ENCODE measurements at places on chromosomes 7 and 10.

GRCh38 chr7:91355695-91356435 is 91.6 kb downstream of the FZD1 start:
- no peak for DNase-seq

GRCh38 chr10:95297402-95297801 is 6.6 kb upstream of the PDLIM1 start:
- DNase-seq: no peak

GRCh38 chr10:17208476-17208875 is 7.0 kb upstream of the TRDMT1 start:
- no peak for DNase-seq

- no peak for DNase-seq
These were observed 865.9 kb downstream of the CNTNAP2 start for GRCh38 chr7:146982482-146982881.

GRCh38 chr10:95832216-95833041 is 75.3 kb upstream of the CC2D2B start:
- no peak for DNase-seq

- no peak for DNase-seq
These were observed 187.0 kb upstream of the SLC26A5 start for GRCh38 chr7:103632972-103633371.

DNA sequence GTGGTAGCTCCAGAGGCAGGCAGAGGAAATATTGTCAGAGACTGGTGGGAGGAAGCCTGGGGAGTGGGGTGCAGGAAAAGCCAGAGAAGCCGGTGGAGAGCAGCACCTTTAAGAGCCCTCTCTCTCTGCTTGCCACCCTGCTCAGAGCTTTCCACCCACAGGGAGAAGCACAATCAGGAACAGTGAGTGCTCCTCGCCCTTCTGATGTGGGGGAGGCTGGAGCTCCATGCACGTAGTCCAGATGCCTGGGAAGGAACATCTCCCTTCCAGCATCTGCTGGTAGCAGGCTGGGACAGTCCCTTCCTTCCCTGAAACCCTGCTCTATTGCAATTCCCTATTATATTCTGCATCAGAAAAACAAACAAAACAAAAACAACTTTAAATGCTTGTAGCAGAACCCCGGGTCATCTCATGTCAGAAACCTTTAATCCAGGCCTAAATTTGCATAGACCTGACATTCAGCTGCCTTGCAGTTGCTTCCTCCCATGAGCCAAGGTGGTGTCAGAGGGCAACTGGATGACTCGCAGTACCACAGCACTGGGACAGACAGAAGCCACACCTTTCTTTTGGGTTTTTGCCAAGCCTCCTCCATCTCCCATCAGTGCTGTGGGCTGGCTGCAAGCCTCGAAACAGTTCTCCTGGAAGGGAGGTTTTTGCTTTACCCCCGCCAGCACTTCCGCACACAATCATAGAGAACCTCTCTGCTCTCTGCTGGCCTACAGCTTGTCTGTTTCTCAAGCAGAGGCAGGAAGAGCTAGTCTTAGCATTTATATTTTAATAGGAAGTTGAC is 13.1 kb downstream of the AVPI1 start:
- DNase-seq: no peak

GRCh38 chr7:95723583-95724180 is 48.7 kb upstream of the DYNC1I1 start:
- no peak for DNase-seq

GRCh38 chr7:112995059-112995824 is 91.4 kb downstream of the GPR85 start:
- no peak for DNase-seq

- DNase-seq: no peak
These were observed 226.5 kb upstream of the PITRM1 start for GRCh38 chr10:3398825-3399646.

- DNase-seq: no peak
These were observed 9.2 kb upstream of the SYPL1 start for GRCh38 chr7:106121189-106121810.

GRCh38 chr7:27115221-27116026 is 12.9 kb upstream of the HOXA2 start:
- DNase-seq: no peak

DNA sequence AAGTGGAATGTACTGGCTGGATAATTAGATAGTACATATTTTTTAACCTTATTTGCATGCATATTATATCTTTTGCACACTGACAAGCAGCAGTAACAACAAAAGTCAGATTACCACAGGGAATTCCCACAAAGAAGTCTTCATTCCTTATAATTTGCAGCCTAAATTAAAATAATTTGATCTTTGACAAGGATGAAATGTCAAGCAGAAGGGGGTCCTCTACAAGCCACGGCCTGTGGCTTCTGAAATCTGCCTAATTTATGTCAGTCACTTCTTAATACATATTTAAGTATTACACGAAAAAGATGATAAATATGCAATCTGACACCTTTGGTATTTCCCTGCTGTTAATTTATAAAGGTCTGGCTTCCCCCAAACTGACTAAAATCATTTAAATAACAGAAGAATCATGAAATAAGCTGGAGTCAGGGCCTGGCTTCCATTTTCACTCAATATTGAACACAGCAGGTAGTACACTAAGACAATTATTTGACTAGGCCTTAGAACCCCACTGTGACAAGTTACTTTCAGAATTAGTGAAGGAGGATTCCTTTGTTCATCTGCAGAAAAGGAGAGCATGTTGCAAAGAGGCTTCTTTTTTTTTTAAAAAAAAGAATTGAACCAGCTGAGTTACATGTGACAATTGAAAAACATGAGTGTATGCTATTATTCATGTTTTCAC is 351.1 kb upstream of the ETV1 start:
- no peak for DNase-seq

DNA sequence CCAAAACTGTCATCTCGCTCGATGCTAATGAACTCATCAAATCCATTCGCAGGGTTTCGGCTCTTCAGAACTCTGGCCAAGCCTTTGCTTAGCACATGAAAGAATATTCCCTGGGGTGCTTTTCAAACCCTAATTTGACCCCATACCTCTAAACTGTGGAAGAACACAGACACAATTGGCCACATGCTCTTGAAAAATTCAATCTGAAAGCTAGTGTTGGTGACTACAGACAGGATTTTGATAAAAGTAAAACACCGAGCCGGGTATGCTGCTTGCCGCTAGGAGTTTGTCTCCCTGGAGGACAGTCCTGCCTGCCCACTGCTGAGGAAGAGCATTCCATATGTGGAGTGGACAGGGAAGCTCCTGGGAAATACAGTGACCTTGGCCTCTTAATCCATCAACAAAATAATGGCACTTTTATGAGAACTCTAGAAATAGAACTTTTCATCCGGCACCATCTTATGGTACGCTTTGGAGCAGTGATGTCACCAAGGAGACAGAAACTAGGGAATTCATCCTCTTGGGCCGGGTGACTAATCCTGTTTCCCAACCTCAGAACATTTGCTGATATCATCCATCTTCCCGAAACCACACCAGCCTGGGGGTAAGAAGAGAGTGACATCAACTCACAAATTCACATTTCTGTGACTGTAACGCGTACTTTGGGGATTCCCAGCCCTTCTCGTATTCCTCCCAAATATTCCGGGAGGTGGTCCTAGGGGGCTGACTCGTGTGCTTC is 34.2 kb downstream of the MTURN start:
- no peak for DNase-seq

- DNase-seq: no peak
These were observed 220.4 kb downstream of the TMEM178B start for GRCh38 chr7:141294143-141294829.

DNA sequence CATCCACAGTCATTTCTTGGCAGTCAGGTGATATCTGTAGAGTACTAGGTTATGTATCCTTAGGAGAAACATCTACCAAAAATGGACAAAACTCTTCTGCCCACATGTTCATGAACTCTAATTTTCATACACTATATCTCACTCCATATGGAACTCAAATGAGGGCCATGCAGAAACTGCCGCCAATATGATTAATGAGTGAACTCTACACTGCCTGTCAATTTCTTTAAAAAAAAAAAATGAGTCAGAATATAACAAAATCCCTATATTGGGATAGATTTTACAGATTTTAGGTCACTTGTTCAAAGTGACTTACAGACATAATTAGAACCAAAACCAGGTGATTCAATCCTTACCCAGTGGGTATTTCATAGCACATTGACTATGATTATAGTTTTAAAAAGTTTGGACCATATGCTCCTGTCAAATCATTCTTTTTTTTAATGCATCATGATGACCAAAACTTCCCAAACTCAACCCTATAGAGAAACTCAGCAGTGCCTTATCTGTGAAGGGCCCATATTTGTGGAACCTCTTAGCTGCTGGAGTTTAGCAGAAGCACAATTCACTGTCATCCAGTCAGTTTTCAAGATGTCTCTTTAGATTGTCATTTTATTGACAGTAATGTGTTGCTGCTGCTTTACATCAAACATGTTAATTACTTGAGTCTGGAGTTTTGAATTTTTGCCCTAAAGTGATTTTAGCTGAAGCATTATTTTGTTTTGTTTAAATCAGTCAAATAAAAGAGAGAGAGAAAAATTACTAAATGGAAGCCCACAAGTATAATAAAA is 11.1 kb downstream of the LRRN3 start:
- DNase-seq: no peak

- DNase-seq: no peak
These were observed 5.2 kb downstream of the GHRHR start for GRCh38 chr7:30968747-30969603.

- no peak for DNase-seq
These were observed 53.3 kb downstream of the C7orf25 start for GRCh38 chr7:42858570-42858969.

GRCh38 chr10:43616697-43617370 is 10.6 kb downstream of the ZNF485 start:
- DNase-seq: no peak

DNA sequence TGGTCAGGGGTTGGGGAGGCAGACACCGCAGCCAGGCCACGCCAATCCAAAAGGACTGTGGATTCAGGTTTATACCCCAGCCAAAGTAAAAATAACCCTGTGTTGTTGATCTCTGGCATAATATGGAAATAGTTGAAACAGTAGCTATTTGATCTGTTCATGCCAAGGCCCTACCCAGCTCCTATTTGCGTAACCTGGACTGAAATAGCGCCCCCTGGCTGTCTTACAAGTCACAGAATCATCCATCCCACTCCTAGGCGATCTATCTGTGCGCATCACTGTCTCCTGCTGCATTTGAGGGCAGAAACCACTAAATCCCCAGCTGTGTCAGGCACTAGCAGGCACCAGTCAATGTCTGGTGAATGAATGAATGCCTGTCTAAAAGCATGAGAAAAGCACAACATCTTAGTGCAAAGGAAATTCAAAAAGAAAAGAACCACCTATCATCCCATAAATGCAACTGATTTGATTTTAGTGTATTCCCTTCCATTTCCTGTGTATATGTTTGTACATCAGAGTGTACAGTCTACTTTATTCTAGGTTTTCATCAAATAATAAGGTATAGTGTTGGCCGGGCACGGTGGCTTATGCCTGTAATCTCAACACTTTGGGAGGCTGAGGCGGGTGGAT is 160.0 kb downstream of the SLIT1 start:
- DNase-seq: peak; percentile 29

DNA sequence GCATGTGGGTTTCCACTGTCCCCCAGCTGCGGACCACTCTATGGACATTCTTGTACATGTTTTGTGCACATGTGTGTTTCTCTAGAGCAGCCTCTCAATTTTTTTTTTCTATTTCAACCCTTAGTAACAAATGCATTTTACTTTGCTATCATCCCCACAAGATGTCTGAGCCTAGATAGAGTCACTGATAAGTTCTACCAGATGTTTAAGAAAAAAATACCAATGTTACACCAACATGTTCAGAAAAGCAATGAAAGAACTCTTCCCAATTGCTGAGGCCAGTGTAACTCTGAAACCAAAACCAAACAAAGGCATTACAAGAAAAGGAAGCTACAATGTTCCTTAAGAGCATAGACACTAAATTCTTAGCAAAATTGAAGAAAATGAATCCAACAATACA is 218.5 kb downstream of the CXCL12 start:
- DNase-seq: no peak

GRCh38 chr7:138898255-138898654 is 82.9 kb downstream of the KIAA1549 start:
- no peak for DNase-seq

DNA sequence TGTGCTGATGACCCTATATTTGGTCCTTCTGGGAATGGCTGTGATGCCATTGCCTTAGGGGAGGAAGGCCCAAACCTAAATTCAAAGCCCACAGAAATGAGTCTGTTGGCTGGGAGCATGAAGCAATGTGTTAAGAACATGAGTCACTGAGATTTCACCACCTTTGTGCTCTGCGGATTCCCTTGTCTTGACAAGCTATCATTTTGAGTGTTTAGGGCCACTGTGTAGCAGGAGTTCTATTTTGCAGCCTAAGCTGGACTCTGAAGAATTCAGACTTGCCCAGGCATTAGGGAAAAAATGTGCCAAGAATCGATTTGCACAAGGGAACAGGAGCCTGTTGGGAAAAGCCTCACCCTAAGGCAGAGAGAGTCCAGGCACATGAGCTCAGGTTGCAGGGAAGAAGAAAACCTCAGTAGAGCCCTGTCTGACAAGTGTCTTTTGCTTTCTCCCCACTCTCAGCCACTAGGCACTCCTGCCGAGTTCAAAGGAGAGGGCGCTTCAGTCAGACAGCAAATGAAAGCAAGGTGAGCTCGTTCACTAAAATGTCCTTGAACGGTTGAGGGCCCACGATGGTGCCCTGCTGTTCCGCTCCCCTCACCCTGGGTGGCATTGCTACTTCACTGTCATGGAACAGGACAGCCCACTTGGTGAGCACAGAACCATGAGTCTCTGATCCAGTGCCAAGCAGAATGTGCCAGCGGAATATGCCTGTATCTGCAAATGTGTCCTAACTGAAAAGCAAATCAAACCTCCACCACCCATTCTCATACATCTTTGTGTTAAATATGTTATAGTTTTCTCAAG is 93.6 kb downstream of the PRLHR start:
- no peak for DNase-seq

GRCh38 chr10:130360826-130361311 is 224.7 kb downstream of the GLRX3 start:
- no peak for DNase-seq

DNA sequence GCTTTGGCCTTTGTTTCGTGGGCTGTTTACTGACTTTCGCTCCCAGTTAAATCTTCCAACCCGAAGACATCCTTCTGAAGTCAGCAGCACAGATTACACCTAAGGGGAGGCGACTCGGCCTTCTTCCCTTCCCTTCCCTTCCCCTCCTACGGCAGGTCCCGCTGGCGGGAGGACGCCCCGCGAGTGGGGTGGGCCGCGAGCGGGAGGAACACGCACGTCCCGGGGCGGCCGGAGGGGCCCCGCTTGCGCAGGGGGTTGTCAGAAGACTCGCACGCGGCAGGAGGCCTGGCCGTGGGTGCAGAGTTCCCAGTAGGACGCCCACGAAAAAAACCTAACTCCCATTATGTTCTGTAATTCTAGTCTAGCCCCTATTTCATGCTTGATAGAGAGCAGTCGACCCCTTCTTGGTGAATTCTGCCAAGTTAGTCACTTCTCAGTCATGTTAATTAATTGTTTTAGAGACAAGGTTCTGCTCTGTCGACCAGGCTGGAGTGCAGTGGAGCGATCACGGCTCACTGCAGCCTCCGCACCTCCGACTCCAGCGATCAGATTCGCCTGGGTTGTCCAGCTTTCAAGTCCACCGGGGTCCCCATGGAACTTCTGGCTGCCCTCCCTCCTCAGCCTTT is 19.2 kb upstream of the ZNF32 start:
- DNase-seq: no peak
